ENCODE measurements at places on chromosomes 2 and 18.

DNA sequence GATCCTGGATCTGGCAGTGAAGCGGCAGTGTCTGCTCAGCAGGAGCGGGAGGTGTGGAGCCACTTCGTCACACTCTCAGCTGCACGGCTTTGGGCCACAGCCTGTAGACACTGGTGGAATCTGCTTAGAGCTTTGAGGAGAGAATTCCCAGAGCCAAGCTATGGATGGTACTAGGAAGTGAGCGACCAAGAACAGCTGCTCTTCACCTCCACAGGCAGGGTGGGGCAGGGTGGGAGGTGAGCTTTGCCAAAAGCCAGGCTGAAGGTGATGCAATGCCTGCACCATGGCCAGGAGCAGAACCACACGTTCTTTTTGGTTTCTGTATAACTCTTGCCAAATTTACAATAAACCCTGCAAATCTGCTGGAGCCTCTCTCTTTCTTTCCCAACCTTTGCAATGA, 226.1 kb downstream of the ANKRD30B start:
- no peak for DNase-seq

- no peak for DNase-seq
These were observed 99.7 kb downstream of the RBM43 start for GRCh38 chr2:151161821-151162551.

GRCh38 chr2:217027414-217027813, 167.6 kb upstream of the TNP1 start:
- DNase-seq: no peak

DNA sequence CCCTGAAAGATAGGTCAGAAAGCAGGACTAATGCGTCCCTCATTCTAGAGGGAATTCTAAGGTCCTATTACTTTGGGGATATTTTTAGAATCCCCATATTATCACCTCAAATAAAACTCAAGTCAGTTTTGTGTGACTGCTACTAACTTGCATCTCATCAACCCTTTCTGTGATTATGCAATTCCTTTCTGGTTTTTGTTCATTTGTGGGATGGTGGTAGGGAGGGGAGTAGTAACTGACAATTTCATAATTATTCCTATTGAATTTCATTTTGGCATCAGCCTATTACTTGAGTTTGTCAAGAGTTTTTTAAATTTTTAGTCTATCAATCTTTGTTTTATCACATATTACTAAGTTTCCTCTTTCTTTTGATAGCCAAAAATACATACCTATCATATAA, 28.4 kb upstream of the TANK start:
- DNase-seq: no peak

- DNase-seq: no peak
These were observed 3.1 kb downstream of the GYPC start for GRCh38 chr2:126658905-126659561.

DNA sequence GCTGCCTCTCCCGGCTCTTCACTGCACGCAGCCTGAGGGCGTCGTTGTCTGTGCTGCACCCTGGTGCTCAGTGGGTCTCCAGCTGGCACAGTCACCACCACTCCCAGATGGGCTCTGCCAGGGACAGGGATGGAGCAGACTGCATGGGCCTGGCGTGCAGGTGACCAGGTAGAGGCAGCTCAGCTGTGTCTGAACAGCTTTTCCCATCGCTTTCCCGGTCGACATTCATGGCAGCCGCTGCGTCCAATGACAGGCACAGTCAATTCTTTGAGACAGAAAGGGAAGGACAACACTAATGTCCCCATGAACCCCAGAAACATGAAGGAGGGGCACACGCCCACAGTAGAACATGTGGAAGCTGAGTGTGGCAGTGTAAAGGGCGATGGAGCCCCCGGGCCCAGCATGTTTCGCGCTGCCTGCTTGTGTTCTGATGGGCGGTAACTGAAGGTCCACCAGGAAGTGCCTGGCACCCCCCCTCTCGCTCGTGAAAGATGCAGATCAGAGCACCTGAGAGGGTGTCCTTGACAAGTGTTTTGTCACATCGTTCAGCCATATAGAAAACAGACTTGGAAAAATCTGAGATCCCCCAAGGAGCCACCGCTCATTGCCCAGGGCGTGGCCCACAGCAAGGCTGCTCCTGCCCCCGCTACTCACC, 122.4 kb downstream of the NFATC1 start:
- DNase-seq: no peak

Data from NCI-H1930 (cell line).